ENCODE measurements at places on chromosomes 3 and 15.
A peak's percentile ranks its signal among the peaks of the same experiment; 100 is the strongest.

DNA sequence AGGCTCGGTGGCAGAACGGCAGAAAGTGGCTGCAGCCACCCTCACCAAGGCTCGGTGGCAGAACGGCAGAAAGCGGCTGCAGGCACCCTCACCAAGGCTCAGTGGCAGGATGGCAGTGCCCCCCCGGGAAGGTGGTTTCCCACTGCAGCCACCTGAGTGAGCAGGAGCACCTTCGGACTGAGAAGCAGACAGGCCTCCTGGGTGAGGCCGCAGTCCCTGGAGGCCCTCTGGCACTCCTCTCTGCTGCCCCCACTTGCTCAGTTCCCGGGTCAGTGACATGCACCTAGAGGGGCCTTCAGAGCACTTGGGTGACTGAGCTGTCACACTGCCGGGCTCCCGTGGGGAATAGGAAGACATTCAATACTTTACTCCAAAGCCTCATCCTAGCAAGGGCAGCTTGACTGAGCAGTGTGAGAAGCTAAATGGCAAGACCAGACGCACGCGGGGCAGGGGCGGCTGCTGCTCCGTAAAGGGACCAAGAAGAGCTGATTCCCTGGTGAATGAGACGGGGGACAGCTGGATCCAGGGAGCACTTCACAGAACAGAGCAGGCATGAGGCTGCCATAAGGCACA lies 62.7 kb downstream of the PCSK6 start:
- DNase-seq, result no peak

- DNase-seq, result no peak
Observed at GRCh38 chr3:117955196-117955595, 1079.5 kb downstream of the IGSF11 start.

- peak; percentile 22 for DNase-seq
Observed at GRCh38 chr3:56375654-56376053, 92.6 kb downstream of the ERC2 start.

- peak; percentile 97 for DNase-seq
Observed at GRCh38 chr3:12484198-12484982, at the start of gene TSEN2. Gene TSEN2 (plus strand): TSS chr3:12484480. CDS start chr3:12489801, 5,321 bp downstream.

- DNase-seq, result peak; percentile 78
Observed at GRCh38 chr3:69948246-69948862, 51.2 kb upstream of the SAMMSON start.

DNA sequence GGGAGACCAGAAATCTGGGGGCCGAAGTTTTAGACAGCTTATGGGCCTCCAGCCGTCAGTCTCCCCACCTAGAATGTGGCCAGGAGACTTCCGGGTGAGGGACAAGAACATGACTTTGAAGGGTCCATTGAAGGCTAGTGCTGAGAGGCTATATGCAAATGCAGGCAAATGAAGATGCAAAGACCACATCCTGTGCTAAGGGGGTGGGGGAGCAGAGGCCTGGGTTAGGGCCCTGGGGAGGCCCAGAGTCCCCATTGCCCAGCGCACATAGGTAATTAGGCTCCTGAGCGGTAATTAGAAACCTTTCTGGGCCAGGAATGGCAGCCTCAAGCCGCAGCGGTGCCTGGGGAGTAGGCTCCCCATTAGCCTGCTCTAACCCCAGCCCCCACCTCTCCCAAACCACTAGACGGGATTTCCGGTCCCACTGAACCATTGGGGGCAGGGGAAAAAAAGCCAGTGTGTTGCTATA lies 6.8 kb downstream of the CSK start:
- peak; percentile 77 for DNase-seq
